ENCODE measurements at places on chromosomes 16 and 17.
A peak's percentile ranks its signal among the peaks of the same experiment; 100 is the strongest.

GRCh38 chr17:57975044-57975443 is 13.0 kb downstream of the VEZF1 start:
- no peak for DNase-seq

DNA sequence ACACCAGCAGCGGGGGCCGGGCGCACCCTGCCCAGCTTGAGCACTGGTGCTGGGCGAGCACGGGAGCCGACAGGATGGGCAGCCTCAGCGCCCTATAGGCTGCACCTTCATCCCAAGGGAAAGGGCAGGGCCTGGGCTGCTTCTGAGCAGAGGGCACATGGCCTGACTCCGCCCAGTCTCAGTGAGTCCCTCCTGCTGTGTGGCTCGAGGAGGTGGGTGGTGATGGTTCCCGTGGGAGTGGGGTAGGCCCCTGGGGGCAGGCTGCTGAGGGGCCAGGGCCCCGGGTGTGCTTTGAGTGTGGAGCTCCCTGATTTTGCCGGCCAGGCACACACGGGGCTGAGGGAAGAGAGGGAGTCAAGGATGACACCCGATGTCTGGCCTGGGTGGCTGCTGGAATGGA is 37.9 kb downstream of the TSC2 start:
- DNase-seq, result no peak

DNA sequence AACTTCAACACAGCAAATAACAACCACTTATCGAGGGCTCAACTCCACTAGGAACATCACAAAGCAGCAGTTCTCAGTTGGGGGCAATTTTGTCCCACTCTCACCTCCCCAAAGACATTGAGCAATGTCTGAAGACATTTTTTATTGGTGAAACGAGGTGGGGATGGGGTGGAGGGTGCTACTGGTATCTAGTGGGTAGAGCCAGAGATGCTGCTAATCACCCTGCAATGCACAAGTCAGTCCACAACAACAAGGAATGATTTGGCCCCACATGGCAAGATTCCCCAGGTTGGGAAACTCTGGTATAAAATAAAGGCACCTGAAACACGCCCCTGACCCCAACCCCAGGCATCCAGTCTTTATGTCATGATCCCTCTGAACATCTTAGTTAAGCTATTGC is 33.3 kb downstream of the TLE7 start:
- no peak for DNase-seq

- no peak for DNase-seq
Measured at GRCh38 chr16:75089486-75090202, 26.9 kb downstream of the LDHD start.

GRCh38 chr16:20868890-20869289 is 31.3 kb downstream of the DCUN1D3 start:
- DNase-seq, result no peak

GRCh38 chr16:22075043-22075757 is 17.1 kb upstream of the VWA3A start:
- no peak for DNase-seq

DNA sequence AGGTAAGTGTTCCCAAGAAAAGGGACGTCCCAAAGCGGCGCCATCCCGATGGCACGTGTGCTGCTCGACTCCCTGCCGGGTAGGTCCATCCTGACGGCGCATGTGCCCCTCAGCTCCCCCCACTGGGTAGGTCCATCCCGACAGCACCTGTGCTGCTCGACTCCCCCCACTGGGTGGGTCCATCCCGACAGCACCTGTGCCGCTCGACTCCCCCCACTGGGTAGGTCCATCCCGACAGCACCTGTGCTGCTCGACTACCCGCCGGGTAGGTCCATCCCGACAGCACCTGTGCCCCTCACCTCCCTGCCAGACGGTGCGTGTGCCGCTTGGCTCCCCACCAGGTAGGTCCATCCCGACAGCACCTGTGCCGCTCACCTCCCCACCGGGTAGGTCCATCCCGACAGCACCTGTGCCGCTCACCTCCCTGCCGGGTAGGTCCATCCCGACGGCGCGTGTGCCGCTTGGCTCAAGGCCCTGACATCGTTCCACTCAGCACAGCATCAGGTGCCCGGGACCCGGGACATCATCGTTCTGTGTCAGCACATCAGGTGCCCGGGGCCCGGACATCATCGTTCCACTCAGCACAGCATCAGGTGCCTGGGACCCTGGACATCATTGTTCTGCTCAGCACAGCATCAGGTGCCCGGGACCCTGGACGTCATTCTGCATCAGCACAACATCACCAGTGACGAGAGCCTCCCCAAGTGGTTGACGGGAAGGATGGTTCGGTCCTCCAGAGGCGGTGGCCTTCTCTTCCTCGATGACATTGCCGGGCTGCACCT is 5.7 kb upstream of the FN3K start:
- DNase-seq, result no peak

DNA sequence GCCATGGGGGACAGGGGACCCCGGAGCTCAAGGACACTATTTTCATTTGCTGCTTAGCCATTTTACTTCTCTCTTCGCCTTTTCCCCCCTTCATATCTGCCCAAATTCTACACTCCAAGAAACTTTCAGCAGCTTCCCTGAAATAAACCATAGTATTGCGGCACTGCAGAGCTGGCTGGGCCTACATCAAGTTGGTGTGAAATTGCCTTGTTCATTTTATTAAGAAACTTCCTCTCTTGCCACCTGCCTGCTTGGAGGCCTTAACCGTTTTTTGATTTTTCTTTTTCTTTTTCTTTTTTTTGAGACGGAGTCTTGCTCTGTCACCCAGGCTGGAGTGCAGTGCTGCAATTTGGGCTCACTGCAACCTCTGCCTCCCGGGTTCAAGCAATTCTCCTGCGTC is 7.4 kb upstream of the CPNE2 start:
- no peak for DNase-seq

- DNase-seq, result no peak
Measured at GRCh38 chr17:48137656-48138055, 30.1 kb downstream of the SNX11 start.

GRCh38 chr16:50318796-50319578 is 49.8 kb downstream of the BRD7 start:
- DNase-seq, result no peak

DNA sequence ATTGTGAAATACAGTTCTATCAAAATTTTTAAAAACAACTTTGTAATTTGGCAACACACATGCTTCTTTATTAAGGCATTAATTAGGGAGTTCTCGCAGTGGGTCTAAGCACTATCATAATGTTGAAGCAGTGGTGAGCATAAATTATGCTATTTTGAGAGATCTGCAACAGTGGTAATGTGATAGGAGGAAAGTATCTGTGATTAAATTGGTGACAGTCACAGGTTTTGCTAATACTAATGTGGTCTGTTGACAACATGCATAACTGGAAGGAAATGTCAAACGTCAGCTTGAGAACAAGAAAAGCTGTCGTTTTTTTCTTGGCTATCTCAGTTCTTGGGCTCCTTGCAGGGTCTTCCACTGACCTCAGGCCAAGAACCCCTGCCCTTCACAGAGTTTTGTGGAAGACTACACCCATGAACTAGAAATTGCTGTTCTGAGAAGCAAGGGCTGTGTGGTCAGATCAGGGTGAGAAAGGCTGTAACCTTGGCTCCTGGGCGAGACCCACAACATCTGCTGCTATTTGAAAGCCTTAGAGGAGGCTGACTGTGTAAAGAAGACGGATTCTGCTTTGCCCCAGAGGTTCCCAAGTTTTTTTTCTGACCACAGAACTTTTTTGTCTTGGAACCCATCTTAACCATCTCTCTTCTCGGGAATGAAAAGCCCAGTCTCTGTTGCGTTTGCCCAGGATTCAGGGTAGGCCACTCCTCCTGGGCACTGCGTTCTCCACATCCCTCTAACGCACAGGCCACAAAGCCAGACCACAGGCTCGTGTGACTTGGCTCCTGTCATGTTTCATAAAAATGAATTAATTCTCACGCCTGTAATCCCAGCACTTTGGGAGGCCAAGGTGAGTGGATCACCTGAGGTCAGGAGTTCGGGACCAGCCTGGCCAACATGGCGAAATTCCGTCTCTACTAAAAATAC is 13.9 kb downstream of the ATP2A1 start:
- DNase-seq, result no peak

DNA sequence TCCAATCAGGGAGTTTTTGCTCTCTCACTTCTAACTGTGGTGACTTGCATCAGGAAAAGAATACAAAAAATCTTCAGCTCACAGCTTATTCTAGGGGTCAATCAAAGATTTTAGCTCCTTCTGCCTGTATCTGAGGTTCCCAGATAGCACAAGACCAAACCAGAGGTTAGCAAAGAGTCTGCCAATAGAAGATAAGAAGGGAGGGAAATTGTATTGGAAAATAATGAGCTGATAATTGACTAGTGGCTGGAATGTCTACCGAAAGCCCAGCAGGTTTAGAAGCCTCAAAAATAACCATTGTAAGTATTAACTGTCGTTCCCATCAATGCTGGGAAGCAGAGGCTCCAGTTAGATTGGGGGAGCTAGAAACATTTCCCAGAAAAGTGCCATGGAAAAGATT is 26.3 kb downstream of the HS3ST3A1 start:
- no peak for DNase-seq

- DNase-seq, result no peak
Measured at GRCh38 chr16:75323933-75324332, 72.5 kb upstream of the BCAR1 start.

DNA sequence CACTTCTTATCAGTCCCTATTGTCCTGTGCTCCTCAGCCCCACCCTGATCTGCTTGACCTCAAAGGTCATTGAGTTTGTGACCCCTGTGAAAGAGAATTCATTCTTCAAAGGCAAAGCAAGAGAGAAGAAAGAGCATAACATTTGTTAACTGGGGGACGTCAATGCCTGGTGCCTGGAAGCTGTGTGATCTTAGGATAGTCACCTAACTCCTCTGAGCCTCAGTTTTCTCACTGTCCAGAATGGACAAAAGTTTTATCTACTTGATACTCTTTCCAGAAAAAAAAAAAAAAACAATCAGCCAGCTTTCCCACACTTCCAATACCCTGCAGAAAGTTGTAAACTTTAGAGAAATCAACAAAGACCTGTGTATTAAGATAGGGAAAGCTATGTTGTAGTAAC is 173.1 kb downstream of the C16orf78 start:
- no peak for DNase-seq

DNA sequence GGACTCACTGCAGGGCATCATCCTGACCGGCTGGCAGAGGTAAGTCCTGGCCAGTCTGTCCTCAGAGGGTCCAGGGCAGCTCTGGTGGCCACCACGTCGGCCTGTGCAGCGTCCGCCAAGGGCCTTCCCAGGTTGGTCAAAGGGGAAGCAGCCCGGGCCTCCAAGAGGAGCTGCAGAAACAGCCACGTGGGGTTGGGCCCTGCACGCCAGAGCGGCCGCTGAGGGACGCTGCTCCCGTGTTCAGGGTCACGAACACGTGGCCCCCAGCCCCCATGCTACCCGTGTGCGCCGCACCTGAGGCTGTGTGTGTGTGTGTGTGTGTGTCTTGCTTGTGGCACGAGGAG is 13.3 kb downstream of the CYBC1 start:
- no peak for DNase-seq

DNA sequence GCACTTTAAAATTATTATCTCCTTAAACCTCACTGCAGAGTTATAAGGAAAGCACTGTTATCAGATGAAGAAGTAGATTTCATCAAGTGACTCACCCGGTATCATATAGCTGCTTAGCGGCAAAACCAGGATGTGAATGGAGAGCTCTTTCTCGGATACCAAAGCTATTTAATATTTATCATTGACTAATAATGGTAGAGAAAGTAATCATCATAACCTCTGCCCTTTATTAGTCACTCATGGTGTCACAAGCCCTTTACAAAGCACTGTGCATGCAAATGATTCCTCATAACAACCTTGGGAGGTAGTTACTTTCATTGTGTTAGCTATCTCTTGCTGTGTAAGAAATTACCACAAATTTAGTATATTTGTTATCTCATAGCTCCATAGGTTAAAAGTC is 592.9 kb downstream of the MAF start:
- no peak for DNase-seq

DNA sequence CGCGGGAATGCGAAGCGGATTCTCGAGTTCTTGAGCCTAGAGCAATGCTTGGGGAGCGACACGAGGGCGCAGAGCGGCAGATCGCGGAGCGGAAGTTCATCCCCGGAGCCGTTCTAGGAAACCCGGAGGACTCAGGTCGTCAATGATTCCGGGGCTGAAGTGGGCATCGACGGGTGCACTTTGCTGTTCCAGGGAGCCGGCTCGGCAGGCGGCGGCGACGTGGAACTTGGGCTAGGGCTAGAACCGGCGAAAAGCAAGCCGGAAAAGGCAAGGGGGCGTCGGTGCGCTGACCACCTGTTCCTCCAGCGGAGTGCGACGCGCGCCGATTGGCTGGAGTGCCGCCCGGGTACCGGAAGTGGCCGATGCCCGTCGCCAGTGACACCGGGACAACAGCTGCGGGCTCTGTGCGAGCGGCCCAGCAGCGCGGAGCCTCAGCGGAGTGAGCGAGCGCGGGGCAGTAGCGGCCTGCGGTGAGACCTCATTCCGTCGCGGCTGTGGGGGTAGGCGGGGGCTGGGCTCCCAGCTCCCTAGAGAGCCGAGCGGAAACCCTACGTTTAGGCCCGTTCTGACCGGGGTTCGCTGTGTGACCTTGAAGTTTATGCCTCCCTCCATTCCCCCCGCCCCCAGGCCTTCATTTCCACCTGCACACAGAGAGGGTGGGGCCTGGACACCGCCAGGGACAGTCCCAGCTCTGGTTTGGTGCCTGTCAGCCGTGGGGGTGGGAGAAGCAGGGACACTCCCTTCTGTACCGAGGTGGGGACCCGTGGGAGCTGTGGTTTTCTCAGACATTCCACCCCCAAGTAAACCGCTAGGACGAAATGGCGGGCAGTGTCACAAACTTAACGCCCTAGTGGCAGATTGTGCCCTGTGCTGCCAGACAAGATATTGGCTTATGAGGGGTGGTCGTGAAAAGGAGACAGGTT is at the start of gene ZFP3:
Gene ZFP3, plus strand, starts transcription at position 362 of the 923 bp plus-strand sequence. CDS start 13,038 bp downstream, outside the sequence.
- peak; percentile 71 for DNase-seq

- DNase-seq, result no peak
Measured at GRCh38 chr17:72233986-72234385, 113.2 kb downstream of the SOX9 start.

GRCh38 chr16:86292942-86293341 is 217.4 kb upstream of the FOXF1 start:
- no peak for DNase-seq

GRCh38 chr17:50053654-50053960 is 2.3 kb upstream of the ITGA3 start:
- no peak for DNase-seq

DNA sequence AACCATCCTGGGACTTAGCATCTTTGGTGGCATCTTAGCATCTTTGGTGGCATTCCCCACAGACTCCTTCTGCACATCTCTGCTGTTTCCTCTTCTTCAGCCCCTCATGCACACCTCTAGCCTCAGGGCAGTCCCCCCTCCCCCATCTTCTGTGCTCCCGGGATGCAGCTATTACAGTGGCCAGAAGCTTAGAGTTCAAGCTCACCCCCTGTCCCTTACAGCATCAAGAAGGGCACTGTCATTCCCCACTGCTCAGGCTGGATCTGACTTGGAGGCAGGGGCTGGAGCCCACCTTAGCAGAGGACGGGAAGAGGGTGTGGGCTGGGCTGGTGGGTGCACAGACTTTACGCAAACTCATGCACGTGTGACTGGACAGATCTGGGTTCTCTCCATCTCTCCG is 650 bp downstream of the EPN3 start:
- no peak for DNase-seq

DNA sequence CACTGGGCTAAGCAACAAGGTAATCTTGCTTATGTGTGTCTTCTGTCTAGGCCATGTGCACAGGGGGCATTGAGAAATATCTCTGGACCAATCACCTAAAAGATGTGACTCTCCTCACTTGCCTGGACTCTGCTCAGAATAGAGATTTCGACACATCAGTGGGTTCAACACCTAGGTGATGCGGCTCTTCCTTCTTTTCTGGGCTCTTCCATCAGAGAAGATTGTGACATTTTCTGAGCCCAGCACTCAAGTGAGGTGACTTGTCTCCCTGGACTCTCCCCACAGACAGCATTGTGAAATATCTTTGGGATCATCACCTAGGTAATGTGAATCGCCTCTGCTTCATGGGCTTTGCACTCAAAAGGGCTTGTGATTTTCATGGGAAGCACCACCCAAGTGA is 1904.1 kb downstream of the TP53TG3F start:
- no peak for DNase-seq

Measured in GM12891 (cell line).